AG20443 (cell line): ENCODE measurements at places on chromosomes 2 and 18.

DNA sequence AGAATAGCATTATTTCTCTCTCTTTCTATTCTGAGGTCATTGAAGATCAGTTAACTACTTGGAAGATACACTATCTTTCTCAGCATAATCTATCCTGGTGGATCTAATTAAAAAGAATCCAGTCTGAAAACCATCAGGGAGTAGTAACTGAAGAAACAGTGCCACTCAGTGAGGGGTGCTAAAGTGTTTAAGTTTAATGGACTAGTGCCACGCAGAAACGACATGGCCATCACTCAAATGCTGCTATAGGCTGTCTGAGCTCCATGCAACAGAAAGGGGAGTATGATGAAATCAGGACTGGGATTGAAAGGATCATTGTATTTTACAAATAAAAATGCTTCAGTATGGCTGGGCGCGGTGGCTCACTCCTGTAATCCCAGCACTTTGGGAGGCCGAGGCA, 23.3 kb downstream of the LRRC30 start:
- no peak for DNase-seq

GRCh38 chr18:2706903-2707302, 51.4 kb downstream of the SMCHD1 start:
- DNase-seq, result no peak

- no peak for DNase-seq
These were observed 2.1 kb upstream of the MAP3K2 start for GRCh38 chr2:127389778-127390435.

- no peak for DNase-seq
These were observed 16.2 kb upstream of the ZCCHC2 start for GRCh38 chr18:62506495-62507143.

GRCh38 chr2:43305012-43305411, 78.6 kb upstream of the ZFP36L2 start:
- DNase-seq, result peak; percentile 36

DNA sequence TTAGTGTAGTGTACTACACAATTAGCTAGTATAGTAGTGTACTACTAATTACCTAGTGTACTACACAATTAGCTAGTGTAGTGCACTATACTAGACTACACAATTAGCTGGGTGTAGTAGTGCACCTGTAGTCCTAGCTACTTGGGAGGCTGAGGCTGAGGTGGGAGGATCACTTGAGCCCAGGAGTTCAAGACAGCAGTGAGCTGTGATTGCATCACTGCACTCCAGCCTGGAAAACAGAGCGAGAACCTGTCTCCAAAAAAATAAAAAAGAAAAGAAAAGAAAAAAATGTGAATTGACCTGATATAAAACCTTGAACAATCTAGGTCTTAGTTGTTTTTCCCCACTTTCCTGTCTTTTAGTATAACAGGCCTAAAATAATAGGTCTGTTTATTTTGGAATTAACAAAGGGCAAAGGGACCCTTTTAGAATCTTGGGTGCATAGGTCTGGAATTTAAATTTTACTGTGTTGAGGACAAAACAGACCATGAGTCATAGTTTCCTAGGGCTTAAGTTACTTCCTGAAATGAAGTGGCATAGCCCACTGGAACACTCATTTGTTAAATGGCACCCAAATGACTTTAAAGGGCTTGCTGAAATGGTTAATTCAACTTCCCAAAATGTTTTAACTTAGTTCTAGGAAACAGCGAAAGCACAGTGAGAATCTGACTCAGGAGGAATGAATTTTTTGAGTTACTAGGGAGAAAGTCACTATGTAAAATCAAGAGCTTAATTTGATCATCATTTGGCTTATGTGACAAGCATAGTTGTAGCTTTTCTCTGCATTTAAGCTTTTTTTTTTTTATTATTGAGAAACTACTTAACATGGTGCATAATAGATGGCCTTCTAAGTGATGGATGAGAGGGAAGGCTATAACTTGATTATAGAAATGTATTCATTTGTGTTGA, 50.7 kb upstream of the ARL5A start:
- no peak for DNase-seq

DNA sequence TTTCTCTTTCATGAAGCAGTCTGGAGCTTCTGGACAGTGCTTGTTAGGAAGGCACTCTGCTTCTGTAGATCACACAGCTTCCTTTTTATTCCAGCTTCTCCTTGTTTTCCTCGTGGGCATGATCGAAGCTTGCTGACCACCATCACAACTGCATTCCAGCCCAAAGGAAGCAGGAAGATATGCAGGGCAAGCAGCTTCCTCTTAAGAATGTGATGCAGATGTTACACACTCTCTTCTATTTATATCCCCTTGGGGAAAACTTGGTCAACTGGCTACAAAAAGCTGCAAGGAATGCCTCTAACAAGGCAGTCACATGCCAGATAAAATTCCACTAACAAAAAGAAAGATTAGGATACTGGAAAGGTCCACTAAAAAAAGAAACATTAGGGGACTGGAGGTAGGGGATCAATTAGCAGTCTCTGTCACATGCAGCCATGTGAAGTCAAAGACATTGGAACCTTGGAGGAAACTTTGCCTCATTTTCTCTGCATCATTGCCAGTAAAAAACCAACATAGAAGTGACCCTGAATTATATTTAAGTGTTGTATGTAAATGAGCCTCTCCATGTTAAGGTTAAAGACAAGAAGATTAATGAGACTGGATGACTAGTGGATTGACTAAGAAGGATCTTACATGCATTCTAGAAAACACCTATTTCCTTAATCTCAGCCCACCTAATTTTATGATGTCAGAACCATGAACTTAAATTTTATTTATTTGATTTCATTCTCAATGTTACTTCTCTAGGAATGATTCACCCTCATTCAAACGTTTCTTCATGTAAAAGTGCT, 98.3 kb downstream of the NAB1 start:
- DNase-seq, result peak; percentile 67

- no peak for DNase-seq
These were observed 32.9 kb upstream of the GLI2 start for GRCh38 chr2:120702801-120703200.

GRCh38 chr18:56305583-56305982, 332.8 kb downstream of the TXNL1 start:
- peak; percentile 26 for DNase-seq
